ENCODE measurements at places on chromosomes 4 and X.

DNA sequence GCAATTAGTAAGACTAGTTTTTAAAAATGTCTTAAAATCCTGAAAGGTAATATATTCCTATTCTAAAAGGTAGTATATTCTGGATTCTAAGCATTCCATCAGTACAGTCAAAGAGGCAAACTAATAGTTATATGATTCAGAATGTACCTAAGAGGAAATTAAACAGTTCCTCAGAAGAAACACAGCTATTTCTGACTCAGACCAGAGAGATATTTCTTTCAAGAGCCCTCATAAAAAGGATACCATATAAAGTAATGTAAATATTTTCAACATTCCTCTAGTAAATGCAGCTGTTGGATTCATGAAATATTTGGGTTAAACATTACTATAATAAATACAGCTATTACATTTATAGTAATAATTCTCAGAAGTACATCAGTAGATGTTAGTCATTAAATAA, 358.3 kb downstream of the MAGEB5 start:
- no peak for DNase-seq

DNA sequence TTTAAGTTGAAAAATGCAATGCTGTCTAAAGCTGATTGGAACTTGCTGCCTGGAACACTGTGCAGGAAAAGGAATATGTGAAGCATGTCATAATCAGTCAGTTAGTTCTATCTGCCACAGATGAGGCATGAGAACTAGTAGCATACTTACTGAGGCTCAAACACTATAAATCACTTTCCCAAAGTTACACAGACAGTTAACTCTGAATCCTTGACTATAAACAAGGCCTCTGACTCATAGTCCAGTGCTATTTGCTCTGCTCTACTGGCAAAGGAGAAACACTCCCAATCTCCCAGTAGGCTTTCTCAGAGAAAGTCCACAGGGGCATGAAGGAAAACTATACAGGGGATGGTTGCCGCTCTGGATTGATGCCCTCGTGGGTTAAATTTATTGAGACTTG, 2078.4 kb upstream of the TENM3 start:
- DNase-seq, result peak; percentile 10

DNA sequence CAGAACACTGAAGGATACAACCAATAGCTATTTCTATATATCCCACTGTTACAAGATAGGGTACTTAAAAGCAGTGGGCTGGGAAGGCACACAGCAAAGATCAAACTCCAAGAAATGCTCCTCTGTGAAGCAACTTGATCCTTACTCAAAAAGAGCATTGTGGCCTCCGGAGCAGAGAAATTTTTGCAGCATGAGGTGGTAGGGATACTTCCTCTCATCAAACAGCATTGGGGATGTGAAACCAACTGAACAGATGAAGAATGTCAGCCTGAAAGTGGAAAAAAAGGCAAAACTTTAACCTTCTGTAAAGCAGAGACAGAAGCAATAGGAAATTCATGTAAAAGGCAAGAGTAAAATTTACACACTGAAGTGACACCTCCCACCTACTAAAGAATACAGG, 92.2 kb downstream of the HUWE1 start:
- DNase-seq, result no peak

GRCh38 chr4:98448908-98449307, 187.7 kb downstream of the RAP1GDS1 start:
- peak; percentile 19 for DNase-seq

GRCh38 chr4:186723292-186724057, at the start of gene FAT1:
TSS of gene FAT1 (minus strand) at chr4:186723856. CDS start at chr4:186709827, 14,029 bp downstream.
- DNase-seq, result peak; percentile 72

DNA sequence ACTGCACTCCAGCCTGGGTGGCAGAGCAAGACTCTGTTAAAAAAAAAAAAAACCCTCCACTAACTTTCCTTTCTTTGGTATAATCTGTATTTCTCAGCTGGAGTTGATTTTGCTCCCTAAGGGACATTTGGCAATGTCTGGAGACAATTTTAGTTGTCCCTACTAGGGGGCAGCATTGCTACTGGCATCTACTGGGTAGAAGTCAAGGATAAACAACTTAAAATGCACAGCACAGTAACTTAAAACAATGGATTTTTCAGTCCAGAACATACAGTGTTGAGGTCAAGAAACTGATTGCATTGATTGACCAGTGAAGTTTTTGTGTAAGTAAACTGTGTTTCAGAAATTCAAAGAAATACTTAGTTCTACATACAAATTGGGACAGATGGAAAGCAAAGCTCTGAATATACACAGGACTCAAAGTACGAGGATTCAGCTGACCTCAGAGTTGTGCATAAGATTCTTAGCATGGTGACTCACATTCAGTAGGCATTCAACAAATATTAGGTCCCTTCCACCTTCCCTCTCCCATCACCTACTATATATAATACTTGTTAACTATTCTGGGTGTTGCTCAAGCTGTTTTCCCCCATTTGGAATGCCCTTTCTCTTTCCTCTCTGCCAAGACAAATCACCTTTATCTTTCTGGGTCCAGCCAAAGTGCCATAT, 8.8 kb downstream of the DDX53 start:
- DNase-seq, result no peak

- no peak for DNase-seq
Observed at GRCh38 chrX:84064814-84065213, 123.2 kb downstream of the RPS6KA6 start.

DNA sequence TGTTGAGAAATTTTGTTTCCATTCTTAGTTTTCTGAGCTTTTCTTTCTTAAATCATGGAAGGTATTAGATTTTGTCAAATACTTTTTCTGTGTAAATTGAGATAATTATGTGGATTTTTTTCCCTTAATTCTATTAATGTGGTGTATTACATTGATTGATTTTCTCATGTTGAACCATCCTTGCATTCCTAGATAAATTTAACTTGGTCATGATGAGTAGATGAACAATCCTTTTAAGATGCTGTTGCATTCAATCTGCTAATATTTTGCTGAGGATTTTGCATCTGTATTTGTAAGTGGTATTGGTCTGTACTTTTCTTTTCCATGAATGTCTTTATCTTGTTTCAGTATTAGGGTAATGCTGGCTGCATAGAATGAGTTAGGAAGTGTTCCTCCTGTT, 20.3 kb upstream of the CTBP1 start:
- DNase-seq, result no peak

DNA sequence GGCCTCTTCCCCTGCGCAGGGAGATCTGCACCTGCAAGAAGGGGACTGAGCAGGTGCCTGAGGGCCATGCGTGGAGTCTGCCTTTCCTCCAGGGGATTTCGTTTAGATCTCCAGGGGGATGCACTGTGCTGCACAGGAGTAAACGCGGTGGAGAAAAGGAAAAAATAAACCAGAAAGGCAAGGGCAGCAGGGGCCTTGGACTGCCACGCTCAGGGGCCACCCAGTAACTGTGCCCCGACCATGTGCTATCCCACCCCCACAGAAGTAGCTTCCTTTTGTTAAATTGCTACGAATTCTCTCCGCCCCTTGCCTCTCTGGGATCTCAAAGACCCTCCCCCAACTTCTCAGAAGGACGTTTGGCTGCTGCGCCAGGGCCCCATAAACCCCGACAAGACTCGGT, 17.2 kb upstream of the HMX1 start:
- no peak for DNase-seq

DNA sequence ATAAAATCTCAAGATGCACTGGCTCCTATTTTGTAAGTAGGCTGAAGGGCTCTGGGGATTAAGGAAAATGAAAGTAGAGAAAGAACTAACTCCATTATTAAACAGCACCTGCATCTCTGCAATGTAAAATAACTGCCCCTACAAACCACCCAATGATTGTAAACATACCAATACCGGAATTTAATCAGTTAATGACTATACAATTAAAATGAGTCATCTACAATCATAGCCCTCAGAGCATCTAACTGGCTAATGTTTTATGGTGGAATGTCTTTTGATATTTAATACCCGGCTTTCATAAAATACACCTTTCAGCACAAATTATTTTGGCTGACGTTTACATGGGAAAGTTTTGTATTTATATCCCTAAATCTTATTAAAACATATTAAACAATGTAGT, 142.3 kb downstream of the PAPSS1 start:
- no peak for DNase-seq

GRCh38 chr4:112648263-112649054, 11.5 kb downstream of the LARP7 start:
- DNase-seq, result no peak

DNA sequence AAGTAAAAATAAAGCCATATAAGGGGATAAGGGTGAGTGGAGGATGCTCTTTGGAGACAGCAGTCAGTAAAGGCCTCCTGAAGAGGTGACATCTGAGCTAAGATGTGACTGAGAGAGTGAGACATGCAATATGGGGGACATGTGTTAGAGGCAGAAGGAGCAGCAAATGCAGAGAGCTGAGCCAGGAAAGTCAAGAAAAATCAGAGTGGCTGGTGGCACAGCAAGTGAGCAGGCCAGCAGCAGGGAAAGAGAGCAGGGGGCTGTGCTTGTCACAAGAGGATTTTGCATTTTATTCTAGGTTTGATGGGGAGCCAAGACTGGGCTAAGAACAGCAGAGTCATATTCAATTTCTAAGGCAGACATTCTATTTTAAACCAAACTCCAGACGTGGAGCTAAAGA, 394.5 kb downstream of the KCNIP4 start:
- DNase-seq, result no peak

GRCh38 chr4:6641971-6642320, 1.5 kb downstream of the MRFAP1 start:
- DNase-seq, result no peak

- no peak for DNase-seq
Observed at GRCh38 chr4:15690020-15690809, 8.6 kb downstream of the FAM200B start.

DNA sequence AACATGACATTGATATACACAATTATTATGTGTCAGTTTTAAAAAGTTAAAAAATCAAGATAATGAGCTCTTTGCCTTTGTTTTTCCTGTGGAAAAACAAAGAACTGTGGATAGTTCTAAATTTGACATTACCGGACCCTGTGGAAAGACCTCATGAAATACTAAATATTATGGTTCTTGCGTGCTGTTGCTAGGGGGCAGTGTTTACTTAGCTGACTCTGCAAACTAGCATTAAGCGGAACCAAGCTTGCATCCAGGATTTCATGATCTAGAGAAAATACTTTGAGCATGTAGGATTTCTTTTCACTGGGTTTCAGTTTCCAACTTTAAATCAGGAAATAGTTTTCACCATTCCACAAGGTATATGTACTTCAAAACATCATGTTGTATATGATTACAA, 33.6 kb downstream of the CLCN4 start:
- peak; percentile 91 for DNase-seq

- DNase-seq, result no peak
Observed at GRCh38 chr4:15451181-15451865, 18.4 kb upstream of the CC2D2A start.

GRCh38 chr4:113638562-113638832, 123.0 kb downstream of the CAMK2D start:
- no peak for DNase-seq

DNA sequence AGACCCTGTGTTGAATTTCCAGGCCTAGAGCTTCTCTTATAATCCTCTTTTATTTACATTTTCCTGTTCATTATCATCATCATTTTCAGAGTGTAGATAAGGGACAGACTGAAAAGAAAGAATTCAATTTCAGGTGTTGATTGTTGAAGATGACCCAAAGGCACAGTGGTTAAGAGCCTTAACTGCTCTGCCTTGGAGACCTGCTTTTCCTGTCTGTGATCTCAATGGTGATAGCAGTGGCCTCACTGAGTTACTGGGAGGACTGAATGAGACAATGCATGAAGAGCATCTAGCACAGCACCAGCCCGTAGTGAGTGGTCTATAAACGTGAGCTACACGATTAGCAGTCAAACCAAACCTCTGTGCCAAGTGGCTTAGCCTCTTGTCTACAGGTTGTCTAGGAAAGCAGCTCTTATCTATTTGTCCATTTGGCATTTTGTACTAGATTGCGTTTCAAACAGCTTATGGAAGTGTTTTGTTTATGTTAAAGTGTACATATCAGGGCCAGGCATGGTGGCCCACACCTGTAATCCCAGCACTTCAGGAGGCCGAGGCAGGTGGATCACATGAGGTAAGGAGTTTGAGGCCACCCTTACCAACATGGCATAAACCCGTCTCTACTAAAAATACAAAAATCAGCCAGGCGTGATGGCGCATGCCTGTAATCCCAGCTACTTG, 41.5 kb downstream of the SETD7 start:
- no peak for DNase-seq

- DNase-seq, result no peak
Observed at GRCh38 chr4:150005537-150005936, 72.7 kb upstream of the DCLK2 start.

DNA sequence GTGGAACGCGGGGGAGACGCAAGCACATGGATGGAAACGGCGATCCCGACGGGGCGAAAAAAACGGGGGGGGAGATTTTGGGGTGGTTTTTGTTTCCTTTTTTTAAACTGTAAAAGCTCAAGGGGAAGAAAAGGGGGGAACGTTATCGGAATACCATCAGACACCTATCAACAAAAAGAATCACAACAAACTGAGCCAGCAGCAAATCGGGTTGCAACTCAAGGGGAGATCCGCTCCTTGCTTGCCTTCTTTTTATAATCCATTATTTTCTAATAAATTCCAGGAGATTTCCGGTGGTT, 616 bp downstream of the MAML3 start:
- DNase-seq, result no peak

GRCh38 chr4:116755051-116755450, 330.3 kb downstream of the TRAM1L1 start:
- DNase-seq, result no peak

DNA sequence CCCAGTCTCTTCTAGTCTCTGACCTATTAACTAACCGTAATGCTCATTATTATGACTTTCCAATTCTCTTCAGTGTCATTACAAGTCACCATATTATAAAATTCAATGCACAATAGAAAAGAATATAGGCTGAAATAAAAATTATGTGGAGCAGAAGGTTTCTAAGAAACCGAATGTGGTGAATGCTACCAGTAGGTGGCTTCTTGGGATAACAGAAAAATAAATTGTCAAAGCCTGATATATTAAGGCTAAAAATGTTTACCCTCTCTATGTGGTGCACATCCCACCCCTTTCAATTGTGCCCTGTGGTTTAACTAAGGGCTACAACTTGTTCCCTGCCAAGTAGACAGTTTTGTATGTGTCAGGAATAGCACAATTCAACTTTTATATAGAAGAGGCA, 624.6 kb upstream of the TECRL start:
- DNase-seq, result peak; percentile 9

DNA sequence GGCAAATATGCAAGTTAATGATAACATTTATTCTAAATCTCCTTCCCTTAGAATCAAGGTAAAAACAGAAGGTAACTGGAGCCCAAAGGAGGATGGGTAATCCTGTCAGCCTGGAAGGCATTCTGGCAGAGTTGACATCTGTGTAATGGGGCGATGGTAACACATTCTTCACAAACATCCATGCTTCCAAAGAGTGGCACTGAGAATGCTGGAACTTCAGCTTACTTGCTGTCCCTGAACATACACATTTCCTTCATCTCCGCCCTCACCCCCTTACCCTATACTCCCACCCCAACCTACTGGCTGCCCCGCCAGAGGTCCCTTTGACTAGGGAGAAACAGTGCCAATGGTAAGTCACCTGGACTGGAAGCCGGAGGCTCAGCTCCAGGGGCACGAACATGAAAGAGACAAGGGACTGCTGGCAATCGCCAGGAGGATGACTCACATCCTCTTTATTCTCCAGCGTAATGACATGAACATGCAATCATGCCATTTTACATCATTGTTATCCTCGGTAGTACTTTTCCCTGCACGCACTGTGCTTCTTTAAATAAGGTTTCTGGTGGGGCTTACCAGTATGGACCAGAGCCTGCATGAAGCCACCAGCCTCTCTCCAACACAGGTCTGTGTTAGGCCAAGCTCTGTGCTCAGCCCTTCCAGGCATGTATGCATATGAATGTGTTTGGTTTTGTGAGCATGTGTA, 694.2 kb upstream of the TENM3 start:
- no peak for DNase-seq

- no peak for DNase-seq
Observed at GRCh38 chr4:42122237-42122636, 30.2 kb downstream of the BEND4 start.

Data from stomach (tissue), 19 donors.